ENCODE measurements at places on chromosomes 7 and 10.
A peak's percentile ranks its signal among the peaks of the same experiment; 100 is the strongest.

DNA sequence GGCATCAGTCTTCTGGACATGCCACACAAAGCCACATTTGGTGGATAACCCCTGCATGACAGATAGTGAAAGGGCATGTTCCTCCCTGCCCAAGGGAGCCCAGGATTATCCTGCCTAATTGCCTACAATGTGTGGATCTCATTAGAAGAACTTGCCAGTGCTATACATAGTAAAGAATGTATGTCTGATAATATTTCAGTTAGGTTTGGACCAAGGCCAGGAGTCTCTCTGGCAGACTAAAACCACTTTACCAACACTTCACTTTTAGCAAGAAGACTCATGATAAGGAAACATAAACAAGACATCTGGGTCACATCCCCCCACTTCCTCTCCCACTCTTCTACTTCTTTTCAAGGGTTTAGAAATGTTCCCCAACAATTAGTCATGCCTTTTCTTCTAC, 196.7 kb downstream of the MTERF1 start:
- DNase-seq, result no peak

DNA sequence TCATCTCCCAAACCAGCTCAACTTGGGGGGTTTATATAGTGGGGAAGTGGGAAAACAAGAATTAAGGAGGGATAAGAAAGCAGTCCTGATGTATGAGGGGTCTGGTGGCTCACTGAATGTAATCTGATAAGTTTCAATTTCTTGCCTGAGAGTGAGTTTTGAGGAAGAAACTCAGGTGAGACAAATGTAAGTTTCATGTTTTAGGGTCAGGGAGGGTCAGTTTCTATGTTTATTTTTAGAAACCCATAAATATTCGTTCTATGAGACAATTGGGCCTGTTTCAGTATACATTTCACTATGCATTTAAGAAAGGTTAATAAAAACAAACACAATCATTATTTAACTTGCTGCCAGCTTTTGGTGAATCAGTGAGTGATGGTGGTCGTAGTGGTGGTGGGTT, 128.0 kb upstream of the MBL2 start:
- DNase-seq, result no peak

DNA sequence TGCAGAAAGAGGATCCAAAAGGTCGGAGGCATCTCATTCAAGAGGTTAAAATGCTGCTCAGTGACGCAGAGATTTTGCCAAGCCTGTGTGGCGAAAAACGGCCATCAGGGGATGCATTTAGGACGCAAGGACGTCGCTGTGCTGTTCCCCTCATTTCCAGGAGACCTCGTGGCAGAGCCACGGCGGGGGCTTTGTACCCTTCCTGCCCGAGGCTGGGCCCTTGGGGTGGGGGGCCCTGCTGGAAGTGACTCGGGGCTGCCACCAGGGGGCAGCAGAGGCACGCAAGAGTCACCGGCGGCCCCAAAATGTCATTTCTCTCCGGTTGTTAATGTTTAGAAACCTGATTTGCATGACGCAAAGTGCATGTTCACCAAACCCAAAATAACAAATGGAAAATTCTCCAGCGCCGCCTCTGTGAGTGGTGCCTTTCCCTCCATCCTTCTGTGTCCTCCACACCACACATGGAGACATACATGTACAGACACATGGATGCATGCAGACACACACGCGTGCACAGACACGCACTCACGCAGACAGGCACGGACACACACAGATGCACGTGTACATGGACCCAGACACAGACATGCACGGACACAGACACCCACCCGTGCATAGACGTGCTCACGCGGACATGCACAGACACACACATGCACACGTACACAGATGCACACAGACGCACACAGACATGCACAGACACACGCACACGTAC, 51.0 kb upstream of the NKX6-2 start:
- DNase-seq, result peak; percentile 60

DNA sequence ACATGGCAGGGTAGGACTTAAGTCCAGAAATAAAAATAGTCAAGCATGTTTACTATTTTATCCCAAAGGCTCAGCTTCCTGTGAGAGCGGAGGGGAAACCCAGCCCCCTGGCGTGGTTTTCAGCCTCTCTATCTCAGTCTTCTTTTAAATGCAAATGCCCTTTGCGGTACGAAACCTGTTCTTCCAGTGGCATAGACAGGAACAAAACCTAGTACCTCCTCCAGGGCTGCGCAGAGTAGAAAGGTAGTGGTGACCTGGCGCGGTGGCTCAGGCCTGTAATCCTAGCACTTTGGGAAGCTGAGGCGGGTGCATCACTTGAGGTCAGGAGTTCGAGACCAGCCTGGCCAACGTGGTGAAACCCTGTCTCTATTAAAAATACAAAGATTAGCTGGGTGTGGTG, 181.3 kb upstream of the FOXK1 start:
- peak; percentile 70 for DNase-seq
